ENCODE measurements at places on chromosomes 1 and 21.

- no peak for DNase-seq
Observed at GRCh38 chr1:201606096-201606495, 67.2 kb downstream of the NAV1 start.

- DNase-seq = no peak
Observed at GRCh38 chr21:21232320-21232719, 234.1 kb downstream of the NCAM2 start.

DNA sequence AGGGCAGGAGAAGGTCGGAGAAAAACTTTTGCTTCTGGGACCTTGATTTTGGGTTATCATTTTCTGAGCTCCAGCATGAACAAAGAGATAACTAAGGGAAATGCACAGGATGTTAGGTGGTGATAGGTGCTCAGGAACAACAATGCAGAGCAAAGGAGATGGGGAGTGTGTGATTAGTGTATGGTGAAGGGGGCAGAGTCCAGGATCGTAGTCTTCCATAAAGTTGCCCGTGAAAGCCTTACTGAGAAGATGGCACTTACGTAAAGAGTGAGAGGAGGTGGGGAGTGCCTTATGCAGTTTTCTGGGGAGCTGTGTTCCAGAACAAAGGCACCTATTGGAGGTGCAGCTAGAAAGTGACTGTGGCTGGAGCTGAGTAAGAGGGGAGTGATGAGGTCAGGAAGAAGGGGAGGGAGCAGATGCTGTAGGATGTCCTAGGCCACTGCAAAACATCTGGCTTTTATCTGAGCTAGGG, 11.6 kb downstream of the KCNK1 start:
- DNase-seq = no peak

DNA sequence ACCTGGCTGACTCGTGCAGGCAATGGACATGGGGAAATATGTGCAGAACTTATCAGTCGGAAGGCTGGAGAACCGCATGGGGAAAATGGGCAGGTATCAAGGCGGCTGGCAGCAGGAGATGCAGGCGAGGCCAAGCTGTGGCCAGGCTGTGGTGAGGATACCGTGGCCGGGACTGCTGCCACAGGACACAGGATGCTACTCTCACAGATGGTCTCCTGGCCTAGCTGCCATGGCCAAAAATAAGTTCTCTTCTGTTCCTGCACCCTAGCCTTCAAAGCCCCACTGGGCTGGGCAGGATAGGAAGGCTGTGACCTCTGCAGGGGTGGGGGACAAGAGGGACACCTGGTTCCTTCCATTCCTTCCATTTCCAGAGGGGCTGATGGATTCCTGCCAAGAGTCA, 26.4 kb downstream of the TEX35 start:
- DNase-seq = no peak

DNA sequence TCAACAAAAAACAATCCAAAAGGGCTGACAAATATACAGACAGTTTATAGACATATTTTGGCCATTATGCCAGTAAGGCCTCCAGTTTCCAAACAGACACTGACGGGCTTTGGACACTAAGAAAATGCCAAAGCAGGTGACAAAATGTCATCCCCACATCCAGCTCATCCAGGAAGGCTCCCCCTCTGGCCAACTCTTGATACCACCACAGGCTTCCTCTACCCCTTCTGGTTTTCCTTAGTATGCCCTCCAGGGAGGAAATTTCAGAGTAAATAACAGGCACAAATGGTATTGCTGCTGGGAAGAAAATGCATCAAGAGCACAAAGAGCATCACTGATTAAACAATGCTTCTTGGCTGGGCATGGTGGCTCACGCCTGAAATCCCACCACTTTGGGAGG, 225.3 kb downstream of the VAV3 start:
- DNase-seq = no peak

GRCh38 chr1:214648801-214649200, 45.8 kb downstream of the CENPF start:
- DNase-seq = no peak

Measured in NCI-H1436 treated with DMSO at 0.1 percent for 48 hours (cell line).